NCI-H1694 treated with DMSO at 0.1 percent for 48 hours (cell line): ENCODE measurements at places on chromosomes 1 and 21.

- DNase-seq: no peak
Measured at GRCh38 chr1:30759718-30760281, 2.2 kb upstream of the LAPTM5 start.

DNA sequence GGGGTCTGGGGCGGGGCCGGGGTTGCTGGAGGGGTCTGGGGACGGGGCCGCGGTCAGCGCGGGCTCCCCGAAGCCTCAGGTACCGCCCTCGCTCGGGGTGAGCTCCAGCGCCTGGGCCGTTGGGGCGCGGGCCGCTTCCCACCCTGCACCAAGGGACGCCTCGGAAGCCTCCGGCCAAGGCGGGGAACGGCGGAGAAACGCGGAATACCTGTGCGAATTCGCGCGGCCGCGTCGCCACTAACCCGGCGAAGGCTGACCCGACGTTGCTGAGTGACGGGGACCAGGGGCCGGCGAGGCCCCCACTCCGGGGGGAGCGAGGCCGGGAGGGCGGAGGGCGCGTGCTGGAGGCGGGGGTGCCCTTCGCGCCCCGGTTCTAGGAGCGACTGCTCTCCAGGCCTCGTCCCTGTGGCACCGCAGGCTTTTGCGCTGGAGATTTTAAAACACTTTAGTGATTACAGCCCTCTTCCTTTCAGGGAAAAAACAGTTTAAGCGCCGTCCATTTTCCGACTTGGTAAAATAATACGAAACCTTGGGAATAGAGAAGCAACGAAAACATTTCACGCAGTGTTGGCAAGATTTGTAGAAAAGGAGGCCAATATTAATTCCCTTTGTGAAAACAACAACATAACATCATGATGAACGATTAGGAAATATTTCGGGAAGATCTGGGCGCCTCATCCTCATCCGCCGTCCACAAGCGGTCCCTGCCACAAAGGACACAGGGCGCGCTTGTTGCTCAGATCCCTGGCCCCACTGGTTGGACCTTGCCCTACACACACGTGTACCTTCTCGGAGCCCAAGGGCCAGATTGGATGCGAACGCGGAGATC is 971 bp upstream of the GNG4 start:
- no peak for DNase-seq

DNA sequence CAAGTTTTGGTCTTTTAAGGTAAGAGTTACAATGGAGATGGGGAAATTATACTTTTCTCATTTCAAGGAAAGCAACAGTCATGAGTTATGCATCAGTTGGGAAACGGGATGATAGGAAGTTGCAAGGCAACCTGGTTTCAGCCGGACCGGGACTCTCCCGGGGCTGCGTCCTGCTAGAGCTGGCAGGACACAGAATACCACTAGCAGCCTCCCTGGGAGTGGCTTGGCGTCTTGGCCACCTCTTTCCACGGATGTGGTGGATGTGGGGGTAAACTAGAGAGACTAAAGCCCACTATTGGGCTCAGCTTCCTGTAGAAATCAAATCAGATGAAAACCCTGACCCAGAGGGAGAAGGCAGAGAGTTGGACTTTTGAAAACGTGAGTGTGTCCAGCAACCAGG is 71.9 kb downstream of the ADARB1 start:
- DNase-seq: no peak

DNA sequence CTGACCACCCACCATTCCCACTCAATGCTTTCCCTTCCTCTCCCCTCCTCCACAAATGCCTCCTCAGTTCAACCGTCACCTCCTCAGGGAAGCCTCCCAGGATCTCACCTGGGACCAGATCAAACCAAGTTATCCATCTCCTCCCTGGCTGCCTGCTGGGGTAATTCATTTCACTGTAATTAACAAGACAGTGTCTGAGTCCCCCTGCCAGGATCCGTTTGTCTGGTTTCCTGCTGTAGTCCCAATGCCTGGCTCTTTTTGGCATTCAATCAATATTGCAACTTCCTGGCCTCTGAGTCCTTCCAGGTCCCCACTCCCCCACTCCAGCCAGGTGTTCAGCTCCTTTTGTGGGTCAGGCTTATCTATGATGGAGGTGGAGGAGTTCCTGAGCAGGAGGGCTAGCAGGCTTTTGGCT is 687.7 kb downstream of the PTPRU start:
- no peak for DNase-seq

- no peak for DNase-seq
Measured at GRCh38 chr1:184023171-184023570, 14.4 kb downstream of the COLGALT2 start.

- DNase-seq: no peak
Measured at GRCh38 chr21:33162436-33162951, 67.2 kb upstream of the IFNAR2 start.

GRCh38 chr1:191432817-191433216 is 725.4 kb upstream of the RGS18 start:
- DNase-seq: no peak

GRCh38 chr1:34276606-34277005 is 99.9 kb downstream of the C1orf94 start:
- DNase-seq: no peak

- DNase-seq: no peak
Measured at GRCh38 chr1:39650431-39650830, 11.0 kb upstream of the HEYL start.

GRCh38 chr1:11294951-11295350 is 22.0 kb downstream of the UBIAD1 start:
- DNase-seq: no peak

DNA sequence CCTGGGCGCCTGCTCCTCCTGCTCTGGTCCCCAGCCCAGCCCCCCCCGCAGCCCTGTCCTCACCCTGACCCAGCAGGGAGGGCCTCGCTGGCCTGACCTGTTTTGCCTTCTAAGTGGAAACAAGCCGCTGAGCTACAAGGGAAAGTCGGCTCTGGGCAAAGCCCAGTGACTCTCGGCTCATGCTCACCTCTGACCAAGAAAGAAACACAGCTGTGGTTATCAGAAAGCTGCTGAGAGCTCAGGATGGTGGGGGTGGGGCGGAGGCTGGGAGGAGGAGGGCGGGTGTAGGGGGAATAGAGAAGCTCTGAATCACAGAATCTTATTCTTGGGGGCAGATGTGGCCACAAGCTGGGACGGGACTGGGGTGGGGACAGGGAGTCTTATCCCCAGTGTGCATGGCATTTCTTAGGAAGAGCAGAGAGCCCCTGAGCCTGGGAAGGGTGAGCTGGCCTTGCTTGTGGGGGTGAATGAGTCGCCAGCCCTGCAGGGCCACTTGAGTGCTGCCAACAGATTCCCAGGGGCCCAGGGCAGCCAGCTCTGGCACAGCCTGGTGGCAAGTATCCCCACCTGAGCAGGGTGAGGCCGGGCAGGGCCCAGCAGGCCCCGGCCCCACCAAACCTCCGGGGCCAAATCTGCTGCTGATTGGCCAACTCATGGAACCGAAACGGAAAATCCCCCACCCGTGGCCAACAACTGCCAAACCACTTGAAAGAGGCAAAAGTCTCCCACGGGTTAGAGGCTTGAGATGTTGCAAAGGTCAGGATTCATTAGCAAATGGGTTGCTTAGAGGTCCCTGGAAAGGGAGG is 120.6 kb downstream of the SPSB1 start:
- DNase-seq: no peak

GRCh38 chr1:31266547-31266946 is 26.9 kb upstream of the NKAIN1 start:
- DNase-seq: no peak

GRCh38 chr1:72636631-72637030 is 354.3 kb upstream of the NEGR1 start:
- DNase-seq: no peak

DNA sequence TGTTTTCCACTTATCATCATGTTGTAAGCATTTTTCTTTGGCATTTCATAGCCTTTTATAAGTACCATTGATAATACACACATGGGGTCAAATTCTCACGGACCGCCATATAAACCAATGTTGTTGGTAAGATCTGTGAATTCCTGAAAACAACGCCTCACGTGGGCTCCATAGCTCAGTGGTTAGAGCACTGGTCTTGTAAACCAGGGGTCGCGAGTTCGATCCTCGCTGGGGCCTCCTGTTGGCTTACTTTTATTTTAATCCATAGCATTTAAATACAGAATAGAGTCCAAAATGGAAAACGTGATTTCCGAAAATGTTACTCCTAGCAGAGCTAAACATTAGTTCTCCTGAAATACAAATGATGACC is 83.1 kb downstream of the HHIPL2 start:
- peak; percentile 92 for DNase-seq
